Naive thymus-derived CD4-positive, alpha-beta T cell (primary cell): ENCODE measurements at places on chromosomes 5 and 9. TPM values are rescaled to one million over a fixed set of nuclear protein-coding genes. Genes with fewer than 3 reads are reported as not detected.

GRCh38 chr5:27377626-27378025 is 339.2 kb upstream of the CDH9 start:
- no peak for DNase-seq

DNA sequence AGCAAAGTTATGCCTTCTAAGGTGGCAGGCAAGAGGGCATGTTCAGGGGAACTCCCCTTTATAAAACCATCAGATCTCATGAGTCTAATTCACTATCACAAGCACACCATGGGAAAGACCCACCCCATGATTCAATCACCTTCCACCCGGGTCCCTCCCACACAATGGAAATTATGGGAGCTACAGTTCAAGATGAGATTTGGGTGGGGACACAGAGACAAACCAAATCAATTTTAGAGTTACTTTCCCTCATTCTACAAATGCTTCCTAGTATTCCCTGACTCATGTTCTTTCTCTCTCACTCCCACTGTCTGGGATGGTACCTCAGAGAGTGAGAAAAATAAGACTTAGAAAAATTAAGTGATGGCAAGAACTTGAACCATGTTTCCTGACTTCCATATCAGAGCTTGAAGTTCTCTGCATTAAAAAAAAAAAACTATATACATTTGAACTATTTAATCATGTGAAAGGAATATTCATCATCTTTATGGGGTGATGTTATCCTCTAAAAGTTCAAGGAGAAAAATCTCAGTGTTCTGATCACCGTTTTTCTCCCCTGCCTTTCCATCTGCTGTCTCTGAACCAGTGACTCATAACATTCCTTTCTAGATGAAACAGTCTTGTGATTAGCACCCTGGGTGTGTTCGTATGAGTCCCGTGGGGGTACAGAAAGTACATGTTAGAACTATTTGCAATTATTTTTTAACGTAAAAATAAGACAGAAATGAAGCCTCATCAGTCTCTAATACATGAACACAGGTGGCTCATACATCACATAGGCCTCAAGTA is 282.9 kb downstream of the SLF1 start:
- DNase-seq = no peak

GRCh38 chr9:94887721-94888120 is 161.2 kb downstream of the AOPEP start:
- DNase-seq = no peak

DNA sequence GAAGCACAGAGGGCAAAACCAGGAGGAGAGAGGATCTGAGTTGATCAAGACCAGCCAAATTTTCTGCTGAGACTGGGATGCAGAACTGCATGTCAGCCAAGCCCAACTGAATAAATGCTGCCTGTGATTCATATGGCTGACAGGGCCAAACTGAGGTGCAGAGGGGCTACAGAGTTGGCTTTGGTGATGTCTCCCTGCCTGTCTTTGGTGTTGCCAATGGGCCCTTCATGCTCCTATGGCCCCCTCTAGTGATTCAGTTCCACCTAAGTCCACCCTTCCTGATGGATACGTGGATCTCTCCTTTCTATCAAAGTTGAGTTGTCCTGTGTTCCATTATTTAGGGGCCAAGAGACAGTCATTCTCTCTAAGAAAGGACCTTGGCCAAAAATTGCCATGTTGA is 163.6 kb upstream of the TLE4 start:
- no peak for DNase-seq

- no peak for DNase-seq
These were observed 547.6 kb downstream of the RAB3C start for GRCh38 chr5:59130431-59130830.

GRCh38 chr5:68522863-68523262 is 307.3 kb downstream of the PIK3R1 start:
- no peak for DNase-seq

GRCh38 chr5:149153751-149154610 is 12.7 kb downstream of the ABLIM3 start:
- DNase-seq = no peak

The FOXD4 gene
- total RNA-seq = not detected

The GLRA1 gene
- total RNA-seq = not detected

The FYB1 gene
- total RNA-seq = 701 TPM
